ENCODE measurements at places on chromosomes 7 and 10. TPM values are rescaled to one million over a fixed set of nuclear protein-coding genes. Genes with fewer than 3 reads are reported as not detected.

H2BK1 gene
- 1.1 TPM for total RNA-seq

GRCh38 chr10:47347303-47347675 lies 874 bp upstream of the RBP3 start:
- no peak for DNase-seq

GRCh38 chr10:99325281-99325680 lies 3.9 kb upstream of the CNNM1 start:
- DNase-seq, result no peak

GRCh38 chr10:62779487-62780248 lies 24.9 kb upstream of the ADO start:
- DNase-seq, result no peak

- DNase-seq, result no peak
Measured at GRCh38 chr10:13916384-13916947, 329.7 kb downstream of the PRPF18 start.

Measured in ovary (tissue), 10 donors.